ENCODE measurements at places on chromosomes 4 and X.

- no peak for DNase-seq
These were observed 145.5 kb upstream of the PDHA2 start for GRCh38 chr4:95694411-95694810.

DNA sequence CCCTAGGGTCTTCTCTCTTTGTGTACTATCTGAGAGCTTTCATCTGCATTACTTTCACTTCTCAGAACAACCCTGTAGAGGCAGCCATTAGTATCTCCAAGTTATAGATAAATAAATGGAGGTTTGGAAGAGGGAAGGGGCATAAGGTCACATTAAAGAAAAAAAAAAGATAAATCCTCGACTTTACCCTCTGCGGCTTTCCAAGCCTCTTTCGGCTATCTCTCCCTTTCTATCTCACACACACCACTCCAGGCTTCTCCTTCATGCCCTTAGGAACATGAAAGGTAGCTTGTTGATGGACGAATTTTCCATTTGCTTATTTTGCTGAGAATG lies 660 bp upstream of the ARHGEF9 start:
- DNase-seq: no peak

DNA sequence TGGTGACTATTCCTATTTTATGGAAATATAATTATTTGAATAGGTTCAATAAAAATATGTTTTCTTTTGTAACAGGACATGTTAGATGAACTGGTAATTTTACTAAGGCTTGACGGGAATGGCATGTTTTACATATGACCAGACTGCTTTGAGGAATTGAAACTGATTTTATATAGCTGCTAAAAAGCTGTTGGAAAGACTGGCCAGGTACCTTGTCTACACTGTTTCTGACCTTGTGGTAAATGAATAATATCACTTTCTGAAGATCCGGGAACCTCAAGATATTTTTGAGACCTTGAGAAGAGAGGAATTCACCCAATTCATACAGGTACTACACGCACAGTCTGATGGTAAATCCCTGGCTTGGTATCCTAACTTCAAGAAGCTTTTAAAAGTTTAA lies 42.1 kb upstream of the USP46 start:
- no peak for DNase-seq

DNA sequence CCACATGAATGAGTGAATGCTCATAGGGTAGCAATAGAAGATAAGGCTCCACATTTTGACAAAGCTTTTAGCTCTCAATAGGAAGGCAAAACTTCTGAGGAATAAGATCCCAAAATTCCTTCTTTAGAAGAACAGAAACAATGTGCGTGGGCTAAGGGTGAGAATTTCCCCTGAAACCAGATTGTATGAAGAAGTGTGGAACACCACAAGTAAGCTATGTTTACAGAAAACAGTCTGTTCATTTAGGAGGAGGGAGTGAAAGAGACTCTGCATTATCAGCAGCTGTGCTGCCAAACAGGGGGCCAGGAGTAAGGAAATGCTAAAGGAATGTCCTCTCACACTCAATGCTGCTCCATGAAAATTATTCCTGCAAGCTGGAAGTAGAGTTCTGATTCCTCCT lies 851.6 kb downstream of the CENPC start:
- DNase-seq: no peak

GRCh38 chr4:128776794-128777216 lies 32.7 kb upstream of the JADE1 start:
- DNase-seq: no peak

DNA sequence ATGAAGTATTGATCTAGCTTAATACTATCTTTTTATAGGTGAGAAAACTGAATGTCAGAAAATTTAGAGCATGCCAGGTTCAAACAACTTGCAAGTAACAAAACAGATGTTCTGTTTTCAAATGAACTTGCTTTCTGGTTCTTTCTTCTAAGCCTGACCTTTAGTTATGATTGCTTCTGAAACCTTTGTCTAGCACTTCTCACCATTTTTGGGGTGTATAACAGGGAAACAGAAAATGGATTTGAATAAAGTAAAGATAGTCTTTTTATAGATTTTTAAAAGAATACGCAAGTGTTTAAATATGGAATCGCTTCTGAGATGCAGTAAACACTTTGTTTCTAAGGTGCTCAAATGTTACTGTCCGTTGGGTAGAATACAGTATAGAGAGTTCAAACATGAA lies 687.2 kb upstream of the CPEB2 start:
- no peak for DNase-seq

DNA sequence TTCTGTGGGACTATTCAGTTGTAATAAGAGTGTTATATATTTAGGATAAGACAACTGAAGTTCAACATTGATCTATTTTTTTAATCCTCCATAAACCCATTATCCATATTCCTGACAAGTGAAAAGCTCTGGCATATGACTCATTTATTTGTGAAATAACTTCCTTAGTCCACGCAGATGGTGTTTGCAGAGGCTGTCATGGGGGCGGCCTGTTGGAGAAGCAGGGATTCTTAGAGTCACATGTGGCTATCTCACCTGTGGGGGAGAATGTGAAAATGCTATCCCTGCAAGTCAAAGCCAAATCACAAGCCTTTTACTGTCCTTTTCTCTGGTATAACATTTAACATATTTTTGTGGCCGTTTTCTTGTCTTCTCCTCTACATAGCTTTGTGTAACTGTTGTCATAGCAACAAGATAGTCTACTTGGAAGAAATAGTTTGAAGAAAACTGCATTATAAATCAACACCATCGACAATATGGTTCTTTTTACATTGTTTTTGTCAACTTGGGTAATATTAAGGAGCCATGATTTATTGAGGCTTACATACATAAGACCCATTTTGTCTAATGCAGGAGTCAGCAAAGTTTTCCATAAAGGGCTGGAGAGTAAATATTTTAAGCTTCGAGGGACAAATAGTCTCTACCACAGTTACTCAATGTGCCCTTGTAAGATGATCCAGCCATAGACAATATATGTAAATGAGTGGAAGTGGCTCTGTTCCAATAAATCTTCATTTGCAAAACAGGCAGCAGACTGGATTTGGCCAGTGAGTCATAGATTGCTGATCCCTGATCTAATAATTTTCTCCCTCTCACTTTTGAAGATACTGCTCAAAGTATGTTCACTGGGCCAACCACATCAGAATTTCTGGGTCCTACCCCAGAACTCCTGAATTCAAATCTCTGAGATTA lies 395.0 kb downstream of the DTHD1 start:
- no peak for DNase-seq

DNA sequence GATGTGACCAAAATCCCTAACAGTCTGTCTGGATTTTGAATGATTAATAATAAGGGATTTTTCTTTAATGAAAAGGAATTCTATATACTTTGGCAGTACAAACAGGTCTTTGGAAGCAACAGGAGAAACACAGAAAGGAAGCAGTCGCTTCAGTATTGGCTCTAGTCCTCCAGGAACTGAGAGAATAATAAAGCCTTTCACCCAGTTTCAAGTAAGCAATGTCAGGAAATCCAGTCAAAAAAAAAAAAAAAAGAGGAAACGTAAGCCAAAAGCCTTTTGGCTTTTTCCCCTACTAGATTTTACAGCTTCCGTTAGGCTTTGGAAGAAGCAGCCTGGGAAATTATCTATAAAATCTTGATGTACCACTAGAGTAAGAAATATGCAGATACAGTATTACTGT lies 61.7 kb upstream of the HDAC8 start:
- no peak for DNase-seq

DNA sequence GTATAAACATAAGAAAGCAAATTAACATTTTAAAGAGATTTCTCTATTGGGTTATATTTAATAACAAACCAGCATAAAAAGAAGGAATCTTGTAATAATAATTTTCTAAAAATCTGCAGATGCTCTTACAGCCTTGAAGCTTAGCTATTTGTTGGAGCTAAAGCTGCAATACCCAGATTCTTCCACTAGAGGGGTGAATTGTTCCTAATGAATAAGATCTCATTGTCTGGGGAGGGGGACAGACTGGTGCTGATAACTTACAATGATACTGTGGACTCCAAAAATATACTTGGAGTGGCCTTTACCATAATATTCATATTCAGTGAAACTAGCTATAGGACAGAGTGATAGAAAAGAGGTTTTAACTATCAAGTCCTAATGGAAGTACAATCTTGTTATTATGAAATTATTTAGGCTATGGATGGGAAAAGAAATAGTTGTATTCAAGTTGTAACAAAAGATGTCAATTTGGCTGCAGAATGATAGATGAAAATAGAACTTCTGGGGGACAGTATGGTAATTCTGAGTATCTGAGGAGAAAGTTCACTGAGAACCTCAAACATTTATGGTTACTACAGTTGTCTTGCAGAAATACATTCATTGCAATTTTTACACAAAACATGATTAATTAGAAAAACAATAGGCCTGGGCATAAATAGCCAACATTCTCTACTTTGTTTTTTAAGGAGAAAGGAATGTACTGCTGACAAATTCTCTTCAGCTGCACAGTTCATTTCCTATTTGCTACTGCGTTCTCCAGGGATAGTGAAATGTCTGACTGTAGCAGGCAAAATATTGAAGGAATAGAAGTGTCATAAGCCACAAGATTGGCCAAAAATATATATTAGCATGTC lies 443.3 kb downstream of the GBA3 start:
- no peak for DNase-seq

DNA sequence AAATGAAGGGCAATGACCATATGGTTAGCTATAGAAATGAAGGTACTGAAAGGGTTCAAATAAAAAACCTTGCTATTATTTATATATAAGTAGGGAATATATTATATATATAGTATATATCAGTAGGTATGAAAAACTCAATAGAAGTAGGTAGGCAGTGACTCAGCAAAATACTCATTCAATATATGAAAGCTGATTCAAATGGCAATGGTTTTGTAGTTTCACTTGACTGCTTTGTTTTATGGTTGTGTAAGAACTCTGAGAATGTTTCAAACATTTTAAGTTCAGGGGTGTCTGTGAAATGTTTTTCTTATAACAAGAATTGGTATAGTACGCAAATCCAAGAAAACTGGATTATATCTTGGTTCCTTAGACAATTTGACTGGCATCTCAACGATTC lies 4.1 kb downstream of the ZNF280C start:
- no peak for DNase-seq

DNA sequence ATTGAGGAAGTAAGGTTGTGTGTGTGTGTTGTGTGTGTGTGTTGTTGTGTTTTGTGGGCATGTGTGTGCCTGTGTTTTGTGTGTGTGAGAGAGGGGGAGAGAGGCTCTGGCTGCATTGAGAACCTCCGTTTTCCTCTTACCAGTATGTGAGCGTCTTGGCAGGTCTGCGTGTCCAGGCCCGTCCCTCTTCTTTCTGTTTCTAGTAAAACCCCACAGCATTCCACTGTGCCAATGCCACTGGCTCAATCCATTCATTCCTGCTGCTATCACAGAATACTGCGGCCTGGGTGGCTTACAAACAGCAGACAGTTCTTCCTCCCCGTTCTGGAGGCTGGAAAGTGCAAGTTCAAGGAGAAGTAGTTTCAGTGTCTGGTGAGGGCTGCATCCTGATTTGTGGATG lies 15.5 kb upstream of the HTRA3 start:
- DNase-seq: no peak

DNA sequence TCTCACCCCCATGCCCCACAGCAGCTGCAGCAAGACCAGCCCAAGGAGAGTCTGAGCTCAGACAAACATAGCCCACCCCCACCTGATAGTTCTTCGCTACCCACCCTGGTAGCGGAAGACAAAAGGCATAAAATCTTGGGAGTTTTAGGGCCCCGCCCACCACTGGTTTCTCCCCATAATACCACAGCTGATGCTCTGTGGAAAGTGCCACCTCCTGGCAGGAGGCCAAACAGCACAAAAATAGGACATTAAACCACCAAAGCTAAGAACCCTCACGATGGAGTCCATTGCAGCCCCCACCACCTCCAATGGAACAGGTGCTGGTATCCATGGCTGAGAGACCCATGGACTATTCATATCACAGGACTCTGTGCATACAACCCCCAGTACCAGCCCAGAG lies 226.7 kb downstream of the SNCA start:
- no peak for DNase-seq

DNA sequence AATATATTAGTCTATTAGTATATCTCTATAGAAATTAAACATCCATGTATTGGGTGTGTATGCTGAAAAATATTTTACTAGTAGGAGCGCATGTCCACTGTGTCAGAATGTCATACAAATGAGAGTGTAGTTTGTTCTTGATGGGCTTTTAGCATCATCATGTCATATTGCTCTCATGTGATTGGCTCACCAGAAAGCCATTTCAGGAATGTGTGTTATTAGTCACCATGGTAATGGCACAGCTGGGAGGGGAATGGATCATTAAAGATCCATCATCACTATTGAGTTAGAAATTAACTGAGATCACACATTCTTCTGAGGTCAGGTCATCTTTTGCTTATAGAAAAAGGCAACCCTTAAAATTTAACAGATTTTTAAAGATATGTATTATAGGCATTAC lies 77.3 kb downstream of the PHEX start:
- DNase-seq: no peak

DNA sequence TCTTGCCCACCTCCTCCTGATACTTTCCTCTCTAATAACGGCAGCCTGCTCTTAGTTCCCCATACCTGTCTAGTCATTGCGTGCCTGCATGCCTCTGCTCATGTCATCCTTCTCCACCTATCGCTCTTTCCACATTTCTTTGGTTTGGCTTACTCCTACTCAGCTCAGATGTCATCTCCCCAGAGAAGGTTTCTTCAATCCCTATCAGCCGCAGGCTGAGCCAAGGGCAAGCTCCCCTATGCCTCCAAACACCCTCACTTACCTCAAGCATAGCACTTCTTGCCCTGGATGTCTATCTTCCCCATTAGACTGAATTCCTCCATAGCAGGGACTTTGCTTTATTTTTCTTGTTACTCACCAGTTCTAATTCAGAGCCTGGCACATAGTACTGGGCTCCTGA lies 26.6 kb downstream of the FRMD7 start:
- DNase-seq: no peak

GRCh38 chrX:5236749-5237148 lies 991.9 kb downstream of the NLGN4X start:
- DNase-seq: no peak

DNA sequence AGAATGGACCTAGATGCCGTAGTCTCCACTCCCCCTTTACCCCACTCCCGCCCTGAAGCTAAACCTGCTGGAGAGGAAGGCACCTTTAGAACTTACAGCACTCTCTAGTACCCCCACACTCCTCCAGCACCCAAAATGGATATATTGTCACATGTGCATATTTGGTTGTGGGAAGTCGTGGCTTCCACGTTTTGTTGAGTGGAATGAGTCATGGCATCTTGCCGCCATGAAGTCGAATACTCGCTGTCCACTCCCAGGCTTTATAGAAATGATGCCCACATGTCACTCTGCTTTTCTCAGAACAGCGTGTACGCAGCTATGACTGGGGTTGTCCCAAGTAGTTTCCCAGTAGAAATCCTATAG lies 545 bp downstream of the ABCE1 start:
- no peak for DNase-seq

GRCh38 chrX:39866229-39866628 lies 231.5 kb downstream of the BCOR start:
- DNase-seq: no peak

- no peak for DNase-seq
These were observed 48.3 kb upstream of the NOCT start for GRCh38 chr4:138967313-138967712.

GRCh38 chr4:8737601-8738279 lies 133.9 kb downstream of the HMX1 start:
- peak; percentile 87 for DNase-seq
